ENCODE measurements at places on chromosomes 5 and 9. TPM values are rescaled to one million over a fixed set of nuclear protein-coding genes. Genes with fewer than 3 reads are reported as not detected.
A peak's percentile ranks its signal among the peaks of the same experiment; 100 is the strongest.

GRCh38 chr9:114522286-114522685 is 17.0 kb upstream of the WHRN start:
- no peaks in the 10 kb centered on the region for H3K27me3 ChIP-seq
- no peaks in the 10 kb centered on the region for H3K4me1 ChIP-seq
- H3K4me3 ChIP-seq = no peak overlapping the region
- H3K36me3 ChIP-seq = no peaks in the 10 kb centered on the region
- no peak for DNase-seq

DNA sequence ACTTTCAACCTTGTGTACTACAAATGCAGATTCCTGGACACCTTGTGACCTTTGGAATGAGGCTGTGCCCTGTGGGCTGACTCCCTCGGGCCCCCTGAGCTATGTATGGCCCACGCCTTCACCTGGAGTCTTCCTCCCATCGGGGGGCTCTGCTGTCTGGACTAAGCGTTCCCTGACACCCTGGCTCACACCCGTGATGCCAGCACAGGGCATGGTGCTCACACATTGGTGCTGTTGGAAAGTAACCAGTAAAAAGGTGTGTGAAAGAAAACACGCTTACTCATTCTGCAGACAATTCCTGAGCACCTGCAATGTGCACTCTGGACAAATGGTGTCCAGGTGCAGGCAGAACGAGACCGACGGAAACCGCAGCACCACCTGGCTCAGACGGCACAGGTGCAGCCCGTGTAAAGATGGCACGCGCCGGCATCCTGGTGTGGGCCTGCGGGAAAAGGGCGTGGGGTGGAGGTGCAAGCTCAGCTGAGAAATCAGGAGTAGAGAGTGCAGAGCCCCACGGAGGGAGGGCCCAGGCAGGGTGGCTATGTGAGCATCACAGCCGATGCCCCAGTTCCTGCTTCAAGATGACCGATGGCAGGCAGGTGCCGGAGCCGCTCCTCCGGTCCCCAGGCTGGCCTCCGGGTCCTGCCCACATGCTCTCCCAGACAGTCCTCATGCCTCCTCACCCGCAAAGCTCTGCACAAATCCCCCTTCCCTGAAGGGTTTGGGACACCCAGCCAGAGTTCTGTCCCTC is 11.0 kb downstream of the LPCAT1 start:
- H3K4me3 ChIP-seq = no peak overlapping the region
- no peak for DNase-seq
- no peaks in the 10 kb centered on the region for H3K4me1 ChIP-seq
- peaks cover 5% of the 10 kb centered on the region for H3K36me3 ChIP-seq

GRCh38 chr9:75027187-75028107 is 646 bp downstream of the CARNMT1 start:
- peak overlapping the region; percentile 95 for H3K27ac ChIP-seq
- H3K4me1 ChIP-seq = peaks cover 25% of the 10 kb centered on the region
- H3K4me3 ChIP-seq = peak overlapping the region; percentile 86
- no peak for DNase-seq
- H3K27me3 ChIP-seq = no peaks in the 10 kb centered on the region

GRCh38 chr5:156446526-156446925 is 119.6 kb downstream of the SGCD start:
- H3K27me3 ChIP-seq = no peaks in the 10 kb centered on the region
- DNase-seq = no peak
- peaks cover 18% of the 10 kb centered on the region for H3K4me1 ChIP-seq
- H3K4me3 ChIP-seq = no peak overlapping the region

DNA sequence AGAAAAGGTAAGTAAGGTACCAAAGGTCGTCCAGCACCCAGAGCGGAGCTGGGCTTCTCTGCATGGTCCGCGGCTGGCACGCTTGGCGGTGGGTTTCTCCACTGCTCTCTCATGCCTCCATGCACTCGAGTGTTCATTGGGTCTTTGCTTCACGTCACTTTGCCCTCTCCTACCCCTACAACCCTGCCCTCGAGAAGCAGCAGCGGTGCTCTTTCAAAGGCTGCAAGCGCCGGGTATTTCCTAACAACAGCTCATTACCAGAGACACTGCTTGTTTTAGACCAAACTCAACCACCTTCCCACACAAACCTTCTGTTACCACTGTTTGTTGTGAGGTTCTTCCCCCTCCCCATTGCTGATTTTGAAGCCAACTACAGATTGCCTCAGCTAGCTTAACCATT is 21.5 kb upstream of the ZBTB34 start:
- no peaks in the 10 kb centered on the region for H3K27me3 ChIP-seq
- no peak for DNase-seq
- no peak overlapping the region for H3K27ac ChIP-seq
- H3K36me3 ChIP-seq = peaks cover 31% of the 10 kb centered on the region

GRCh38 chr5:107542831-107543231 is 127.9 kb downstream of the EFNA5 start:
- peak; percentile 96 for DNase-seq
- peak overlapping the region; percentile 52 for H3K27ac ChIP-seq
- no peaks in the 10 kb centered on the region for H3K36me3 ChIP-seq
- H3K27me3 ChIP-seq = no peaks in the 10 kb centered on the region

DNA sequence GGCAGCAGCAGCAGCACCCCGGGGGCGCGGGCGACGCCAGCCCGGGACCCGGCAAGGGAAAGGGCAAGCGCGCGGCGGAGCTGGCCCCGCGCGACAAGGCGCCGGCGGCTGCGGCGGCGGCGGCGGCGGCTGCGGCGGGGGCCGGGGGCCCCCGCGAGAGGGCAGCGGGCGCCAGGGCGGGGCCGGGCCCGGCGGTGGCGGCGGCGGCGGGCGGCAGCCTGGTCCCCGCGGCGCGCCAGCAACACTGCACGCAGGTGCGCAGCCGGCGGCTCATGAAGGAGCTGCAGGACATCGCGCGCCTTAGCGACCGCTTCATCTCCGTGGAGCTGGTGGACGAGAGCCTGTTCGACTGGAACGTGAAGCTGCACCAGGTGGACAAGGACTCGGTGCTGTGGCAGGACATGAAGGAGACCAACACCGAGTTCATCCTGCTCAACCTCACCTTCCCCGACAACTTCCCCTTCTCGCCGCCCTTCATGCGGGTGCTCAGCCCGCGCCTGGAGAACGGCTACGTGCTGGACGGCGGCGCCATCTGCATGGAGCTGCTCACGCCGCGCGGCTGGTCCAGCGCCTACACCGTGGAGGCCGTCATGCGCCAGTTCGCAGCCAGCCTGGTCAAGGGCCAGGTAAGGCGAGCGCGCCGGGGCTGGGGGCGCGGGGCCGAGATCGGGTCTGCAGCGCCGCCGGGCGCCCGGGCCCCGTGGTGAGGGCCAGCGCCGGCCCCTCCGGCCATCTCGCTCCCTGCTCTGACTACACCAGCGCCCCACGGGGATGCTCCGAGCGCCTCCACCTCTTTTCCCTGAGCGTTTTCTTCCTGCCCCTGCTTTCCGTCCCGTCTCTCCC is at the start of gene UBE2QL1:
TSS of gene UBE2QL1 (plus strand) at position 238 of the 843 bp plus-strand sequence. CDS start at position 273, 35 bp downstream.
- no peak within 1 kb of the TSS for H3K27ac ChIP-seq
- H3K36me3 ChIP-seq = no peaks in the 10 kb centered on the region
- peaks cover 13% of the 10 kb centered on the region for H3K27me3 ChIP-seq

GRCh38 chr5:128885649-128886255 is 79.5 kb upstream of the SLC27A6 start:
- H3K27ac ChIP-seq = no peak overlapping the region
- no peaks in the 10 kb centered on the region for H3K4me1 ChIP-seq
- no peak overlapping the region for H3K4me3 ChIP-seq
- H3K27me3 ChIP-seq = no peaks in the 10 kb centered on the region
- no peak for DNase-seq
- H3K36me3 ChIP-seq = no peaks in the 10 kb centered on the region

- peaks cover 10% of the 10 kb centered on the region for H3K4me1 ChIP-seq
- H3K27me3 ChIP-seq = no peaks in the 10 kb centered on the region
- no peak overlapping the region for H3K27ac ChIP-seq
- H3K4me3 ChIP-seq = no peak overlapping the region
Measured at GRCh38 chr5:122915717-122916461, 70.5 kb downstream of the SNX24 start.

GRCh38 chr9:131590907-131591844 is 45.9 kb downstream of the PRRT1B start:
- H3K4me3 ChIP-seq = no peak overlapping the region
- H3K36me3 ChIP-seq = peaks cover 87% of the 10 kb centered on the region

- DNase-seq = no peak
- H3K4me1 ChIP-seq = no peaks in the 10 kb centered on the region
- no peaks in the 10 kb centered on the region for H3K36me3 ChIP-seq
- no peaks in the 10 kb centered on the region for H3K27me3 ChIP-seq
- no peak overlapping the region for H3K27ac ChIP-seq
- no peak overlapping the region for H3K4me3 ChIP-seq
Measured at GRCh38 chr5:27402828-27403227, 364.4 kb upstream of the CDH9 start.

- H3K4me3 ChIP-seq = no peak overlapping the region
- H3K27ac ChIP-seq = no peak overlapping the region
- H3K36me3 ChIP-seq = no peaks in the 10 kb centered on the region
- H3K27me3 ChIP-seq = no peaks in the 10 kb centered on the region
Measured at GRCh38 chr9:91126761-91127445, 234.8 kb downstream of the AUH start.

DNA sequence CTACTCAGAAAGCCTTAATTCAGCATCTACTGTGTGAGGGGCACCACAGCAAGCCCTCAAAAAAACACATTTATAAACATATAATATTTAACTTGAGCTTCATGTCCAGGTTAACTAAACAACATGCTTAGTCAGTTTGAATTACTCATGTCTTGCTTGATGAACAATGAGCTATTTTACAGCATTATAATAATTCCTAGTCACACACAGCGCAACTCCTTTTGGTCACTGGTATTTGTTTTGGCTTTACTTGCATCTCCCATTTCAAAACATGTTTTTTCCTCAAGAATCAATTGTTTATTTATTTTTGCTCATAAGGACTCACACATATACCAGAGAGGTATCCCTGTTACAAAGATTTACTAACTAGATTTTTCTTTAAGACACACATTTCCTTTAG is 616.7 kb upstream of the DAB2 start:
- no peak overlapping the region for H3K27ac ChIP-seq
- no peak for DNase-seq
- H3K27me3 ChIP-seq = no peaks in the 10 kb centered on the region
- no peak overlapping the region for H3K4me3 ChIP-seq
- H3K36me3 ChIP-seq = no peaks in the 10 kb centered on the region

GRCh38 chr5:170393235-170393634 is 4.1 kb upstream of the KCNMB1 start:
- H3K27me3 ChIP-seq = no peaks in the 10 kb centered on the region
- H3K4me1 ChIP-seq = peaks cover 64% of the 10 kb centered on the region
- no peak for DNase-seq
- no peak overlapping the region for H3K27ac ChIP-seq
- no peaks in the 10 kb centered on the region for H3K36me3 ChIP-seq

- H3K27me3 ChIP-seq = no peaks in the 10 kb centered on the region
- H3K27ac ChIP-seq = no peak overlapping the region
- H3K4me3 ChIP-seq = no peak overlapping the region
- H3K4me1 ChIP-seq = peaks cover 2% of the 10 kb centered on the region
Measured at GRCh38 chr9:83544002-83544698, 5.9 kb upstream of the FRMD3 start.

DNA sequence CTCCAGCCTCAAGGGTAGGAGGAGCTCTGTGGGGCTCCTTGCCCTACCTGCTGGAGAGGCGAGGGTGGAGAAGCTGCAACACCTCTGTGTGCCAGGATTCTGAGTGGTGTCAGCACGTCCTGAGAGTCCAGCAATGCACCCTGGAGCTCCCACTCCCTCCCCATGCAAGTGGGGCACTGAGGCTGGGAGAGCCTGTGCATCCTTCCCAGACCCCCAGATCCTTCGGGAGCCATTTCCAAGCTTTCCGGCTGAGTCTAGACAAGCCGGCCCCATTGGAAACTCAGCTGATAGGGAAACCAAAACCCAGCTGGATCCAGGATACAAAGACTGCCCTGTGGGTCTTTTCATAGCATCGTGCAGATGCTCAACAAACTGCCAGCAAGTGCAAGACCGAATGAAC is 1.8 kb downstream of the FAM163B start:
- H3K27ac ChIP-seq = no peak overlapping the region
- DNase-seq = no peak
- no peak overlapping the region for H3K4me3 ChIP-seq
- H3K36me3 ChIP-seq = no peaks in the 10 kb centered on the region
- H3K27me3 ChIP-seq = peaks cover 36% of the 10 kb centered on the region

DNA sequence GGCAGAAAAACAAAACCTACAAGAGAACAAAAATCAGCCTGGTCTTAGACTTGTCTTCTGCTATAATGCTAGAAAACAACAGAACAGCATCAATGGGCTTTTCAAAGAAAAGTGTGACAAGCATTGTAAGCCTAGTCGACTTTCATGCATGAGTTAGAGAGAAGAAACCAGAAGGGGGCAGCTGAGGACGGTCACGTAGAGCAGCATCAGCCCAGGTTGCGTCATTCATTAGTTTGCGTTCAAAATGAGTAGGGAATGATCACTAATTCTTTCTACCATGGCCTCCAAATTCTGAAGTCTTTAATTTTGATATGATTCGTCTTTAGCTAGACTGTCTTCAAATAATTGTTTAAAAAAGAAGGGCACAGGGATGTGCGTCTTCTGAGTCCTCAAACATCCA is 4.7 kb upstream of the ISCA1 start:
- no peak overlapping the region for H3K4me3 ChIP-seq
- H3K4me1 ChIP-seq = no peaks in the 10 kb centered on the region
- H3K27me3 ChIP-seq = no peaks in the 10 kb centered on the region
- peaks cover 19% of the 10 kb centered on the region for H3K36me3 ChIP-seq
- DNase-seq = no peak
- H3K27ac ChIP-seq = no peak overlapping the region

- H3K27me3 ChIP-seq = no peaks in the 10 kb centered on the region
- H3K27ac ChIP-seq = no peak overlapping the region
- no peak for DNase-seq
Measured at GRCh38 chr9:8760000-8760767, 960.6 kb upstream of the DMAC1 start.

DNA sequence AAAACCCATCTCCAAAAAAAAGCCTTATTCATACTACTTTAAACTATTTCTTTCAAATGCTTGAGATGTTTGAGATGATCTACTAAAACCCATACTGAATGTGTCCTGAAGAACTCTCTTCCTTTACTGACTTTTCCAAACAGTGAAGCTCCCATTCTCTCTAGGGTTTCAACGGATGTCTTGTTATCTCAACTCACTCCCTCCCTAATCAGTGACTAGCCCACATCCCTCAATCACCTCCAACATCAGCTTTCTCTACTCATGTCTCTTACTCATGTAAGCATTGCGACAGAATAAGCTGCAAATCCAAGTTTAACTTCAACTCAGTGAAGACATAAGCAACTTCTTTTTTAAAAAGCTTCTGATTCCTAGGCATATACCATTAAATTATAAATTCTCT is 42.1 kb downstream of the WDR41 start:
- H3K27ac ChIP-seq = no peak overlapping the region
- H3K36me3 ChIP-seq = peaks cover 40% of the 10 kb centered on the region
- no peak overlapping the region for H3K4me3 ChIP-seq
- no peak for DNase-seq
- H3K27me3 ChIP-seq = no peaks in the 10 kb centered on the region
- no peaks in the 10 kb centered on the region for H3K4me1 ChIP-seq

The TIMD4 gene
- total RNA-seq = not detected

The CCDC112 gene
- 8.0 TPM for total RNA-seq

The GLRA1 gene
- not detected for total RNA-seq

The SLC4A9 gene
- not detected for total RNA-seq

The CCL21 gene
- total RNA-seq = 172 TPM

The IFNA16 gene
- not detected for total RNA-seq

The FSD1L gene
- 2.2 TPM for total RNA-seq

The RGS14 gene
- 18.3 TPM for total RNA-seq

The ADRB2 gene
- total RNA-seq = 4.6 TPM

The BTNL8 gene
- 0.34 TPM for total RNA-seq

The OLFML2A gene
- total RNA-seq = 98.9 TPM

The LRRC70 gene
- 2.5 TPM for total RNA-seq

The ARL14EPL gene
- total RNA-seq = not detected

The CCL27 gene
- total RNA-seq = not detected

The UNC5A gene
- not detected for total RNA-seq

The CTNND2 gene
- 2.5 TPM for total RNA-seq

The ANGPTL2 gene
- 57.0 TPM for total RNA-seq

All from esophagus muscularis mucosa (tissue), 4 donors.